ENCODE measurements at places on chromosomes 1 and 21.

DNA sequence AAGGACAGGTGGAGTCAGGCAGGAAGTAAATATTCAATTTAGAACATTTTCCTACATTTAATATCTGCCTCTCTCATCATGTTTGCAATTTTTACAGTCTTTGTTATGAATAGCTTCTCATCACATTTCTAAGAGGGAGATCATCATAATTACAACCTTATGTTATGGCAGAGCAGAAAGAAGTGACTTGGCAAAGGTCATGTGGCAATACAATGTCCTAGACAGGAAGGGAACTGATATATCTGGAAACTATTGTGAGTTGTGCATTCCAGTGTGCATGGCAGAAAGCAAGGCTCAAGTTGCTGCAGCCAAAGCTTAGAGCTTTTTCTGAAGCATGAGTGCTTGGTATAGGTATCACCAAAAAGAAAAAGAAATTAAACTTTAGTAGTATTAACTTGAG lies 43.8 kb upstream of the PRRX1 start:
- DNase-seq: no peak

DNA sequence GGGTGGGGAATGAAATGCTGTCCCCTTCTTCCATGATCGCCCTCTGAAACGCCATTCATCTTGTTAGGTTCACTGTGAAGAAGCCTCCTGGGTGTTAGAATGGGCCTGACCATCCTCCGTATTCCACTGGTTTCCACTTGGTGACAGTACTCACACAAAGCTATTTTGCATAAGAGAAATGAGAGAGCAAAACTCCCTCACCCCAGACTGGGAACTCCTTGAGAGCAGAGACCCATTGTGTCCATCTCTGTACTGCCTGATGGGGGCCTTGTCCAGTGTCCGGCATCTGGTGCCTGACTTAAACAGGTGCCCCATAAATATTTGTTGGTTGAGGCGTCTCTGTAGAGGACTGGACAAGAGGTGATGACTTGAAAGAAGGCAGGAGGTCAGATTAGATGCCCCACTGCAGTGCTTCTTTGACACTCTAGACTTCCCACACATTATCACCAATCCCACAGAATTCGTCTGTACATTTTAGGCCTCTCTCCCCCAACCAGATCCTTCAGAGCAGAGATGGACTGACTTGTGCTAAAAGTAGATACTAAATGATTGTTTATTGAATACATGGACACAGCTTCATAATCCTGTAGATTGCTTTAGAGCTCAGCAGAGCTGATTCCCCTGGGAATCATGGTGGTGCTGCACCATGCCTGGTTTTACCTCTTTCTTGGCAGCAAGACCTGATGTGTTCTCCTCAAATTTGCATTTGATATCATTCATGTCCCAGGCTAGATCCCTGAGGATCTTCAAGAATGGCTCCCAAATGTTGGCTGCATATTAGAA lies 22.4 kb upstream of the KCNA2 start:
- DNase-seq: no peak

- no peak for DNase-seq
These were observed 54.2 kb upstream of the TNR start for GRCh38 chr1:175797576-175797975.

GRCh38 chr1:90838720-90839119 lies 121.6 kb upstream of the BARHL2 start:
- no peak for DNase-seq

DNA sequence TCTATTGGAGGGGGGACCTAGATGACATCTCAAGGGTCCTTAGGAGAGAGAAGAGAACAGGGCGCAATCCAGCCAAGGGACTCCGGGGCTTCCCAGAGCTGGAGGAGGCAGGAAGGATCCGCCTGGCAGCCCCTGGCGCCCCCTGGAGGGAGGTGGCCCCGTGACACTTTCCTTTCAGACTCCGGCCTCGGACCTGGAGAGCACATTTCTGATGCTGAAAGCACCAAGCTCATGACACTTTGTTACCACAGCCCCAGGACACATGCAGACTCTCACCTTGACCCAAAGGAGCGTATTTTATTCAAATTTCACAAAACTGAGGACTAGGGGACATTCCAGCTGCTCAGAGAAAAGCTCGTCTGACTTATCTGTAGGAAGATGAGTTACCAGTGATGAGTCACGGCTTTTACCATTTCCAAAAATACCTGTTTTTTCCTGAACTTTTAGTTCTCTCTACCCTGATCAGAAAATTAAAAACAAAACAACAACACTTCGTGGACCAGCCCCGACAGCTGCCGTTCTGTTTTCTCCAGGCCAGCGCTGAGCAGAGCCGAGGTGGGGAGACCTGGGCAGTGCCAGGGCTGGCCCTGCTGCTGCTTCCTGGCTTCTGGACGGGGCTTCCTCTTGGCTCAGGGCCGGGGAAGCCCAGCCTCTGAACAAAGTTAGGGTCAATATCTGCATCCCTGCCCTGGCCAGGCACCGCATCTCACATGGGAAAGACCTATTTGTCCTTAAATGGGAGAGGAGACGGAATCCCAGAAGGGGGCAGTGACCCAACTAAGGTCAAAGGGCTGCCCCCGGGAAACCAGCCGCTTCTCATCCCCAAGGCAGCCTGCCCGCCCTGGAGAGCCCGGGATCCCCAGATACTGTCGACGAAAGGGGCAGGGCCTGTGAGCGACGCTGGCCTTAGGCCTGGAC lies 21.6 kb upstream of the POFUT2 start:
- DNase-seq: peak; percentile 54

- DNase-seq: no peak
These were observed 30.6 kb upstream of the KCNE2 start for GRCh38 chr21:34333121-34333739.

- no peak for DNase-seq
These were observed 28.2 kb upstream of the TEKT2 start for GRCh38 chr1:36055706-36056105.

GRCh38 chr1:204624631-204625216 lies 60.8 kb downstream of the LRRN2 start:
- DNase-seq: no peak

DNA sequence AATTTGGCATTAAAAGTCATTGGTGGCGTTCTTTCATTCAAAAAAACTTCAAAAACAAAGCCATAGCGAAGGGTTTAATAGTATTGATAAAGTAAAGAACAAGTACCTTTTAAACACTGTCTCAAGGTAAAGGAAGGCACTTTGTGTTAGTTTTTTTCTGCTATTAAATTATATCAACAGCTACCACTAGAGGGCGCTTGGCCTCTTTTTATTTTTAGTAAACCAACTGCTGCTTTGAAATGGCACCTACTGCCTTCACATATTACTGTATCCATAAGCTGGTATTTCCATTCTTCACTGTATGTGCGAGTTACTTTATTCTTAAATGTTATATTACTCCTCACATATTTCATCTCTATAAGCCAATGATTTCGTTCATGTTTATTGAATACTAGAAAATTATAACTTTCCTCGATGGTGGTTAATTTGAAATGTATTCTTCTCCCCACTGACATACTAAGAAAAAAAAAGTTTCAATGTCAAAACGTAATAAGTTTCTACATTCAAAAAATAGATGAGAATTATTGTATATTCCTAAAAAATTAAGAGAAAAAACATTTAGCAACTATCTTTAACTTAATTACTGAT lies 125.7 kb upstream of the CXADR start:
- peak; percentile 51 for DNase-seq

DNA sequence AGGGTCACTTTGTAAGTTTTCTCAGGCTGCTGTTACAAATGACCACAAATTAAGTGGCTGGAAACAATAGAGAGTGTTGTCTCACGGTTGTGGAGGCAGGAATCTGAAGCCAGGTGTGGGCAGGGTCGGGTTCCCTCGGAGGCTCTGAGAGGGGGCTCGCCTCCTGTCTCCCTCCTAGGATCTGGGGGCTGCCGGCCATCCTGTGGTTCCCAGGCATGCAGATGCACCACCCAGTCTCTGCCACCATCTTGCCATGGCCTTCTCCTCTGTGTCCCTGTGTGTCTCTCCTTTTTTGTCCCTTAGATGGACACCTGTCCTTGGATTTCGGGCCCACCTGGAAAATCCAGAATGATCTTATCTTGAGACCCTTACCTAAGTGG lies 4.8 kb downstream of the TP73 start:
- DNase-seq: no peak

GRCh38 chr1:229105822-229106525 lies 164.9 kb upstream of the RAB4A start:
- no peak for DNase-seq

GRCh38 chr1:230002164-230002803 lies 64.8 kb upstream of the GALNT2 start:
- no peak for DNase-seq

GRCh38 chr1:219398815-219399396 lies 214.0 kb downstream of the ZC3H11B start:
- no peak for DNase-seq

GRCh38 chr1:166175032-166175431 lies 8.2 kb upstream of the FAM78B start:
- DNase-seq: no peak

Data from hematopoietic multipotent progenitor cell (in vitro differentiated cells).